ENCODE measurements at places on chromosomes 7 and 10.
A peak's percentile ranks its signal among the peaks of the same experiment; 100 is the strongest.

DNA sequence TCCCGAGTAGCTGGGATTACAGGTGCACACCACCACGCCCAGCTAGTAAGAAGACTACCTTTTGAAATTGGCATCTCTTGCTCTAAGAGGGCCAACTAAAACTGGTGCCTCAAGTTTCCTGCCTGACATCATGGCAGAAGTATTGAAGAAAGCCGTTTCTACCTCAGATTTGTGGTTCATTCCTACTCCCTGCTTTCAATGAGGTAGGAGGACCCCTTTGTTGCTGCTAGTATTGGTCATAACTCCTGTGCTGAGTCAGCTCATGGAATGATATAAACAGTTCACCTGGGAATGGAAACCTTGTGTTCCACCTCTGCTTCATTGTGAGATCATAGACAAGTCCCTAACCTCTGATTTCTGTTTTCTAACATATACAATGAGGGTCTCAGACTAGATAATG, 82.8 kb downstream of the CDK6 start:
- DNase-seq = no peak

- no peak for DNase-seq
Observed at GRCh38 chr10:84521468-84521867, 193.1 kb downstream of the CCSER2 start.

DNA sequence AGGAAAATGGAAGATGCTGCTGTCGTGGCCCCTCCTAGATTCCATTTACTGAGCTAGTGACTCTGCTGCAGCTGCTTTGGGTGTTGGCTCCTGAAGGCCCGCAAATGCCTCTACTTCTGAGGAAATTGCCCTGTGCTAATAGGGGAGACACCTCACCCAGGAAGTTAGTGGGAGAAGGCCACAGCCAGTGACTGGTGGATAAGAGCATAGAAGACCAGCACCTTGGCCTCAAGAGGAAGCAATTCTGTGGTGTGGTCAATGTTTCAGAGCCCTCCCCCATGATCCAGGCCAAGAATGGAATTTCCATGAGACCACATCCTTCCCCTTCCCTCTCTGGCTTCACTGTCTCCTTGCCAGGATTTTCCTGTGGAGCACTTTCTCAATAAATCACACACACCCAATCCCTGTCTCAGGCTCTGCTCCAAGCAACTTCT, 25.0 kb upstream of the FZD1 start:
- DNase-seq = peak; percentile 57

- peak; percentile 64 for DNase-seq
Observed at GRCh38 chr10:124721330-124722045, 22.7 kb downstream of the FAM53B start.

DNA sequence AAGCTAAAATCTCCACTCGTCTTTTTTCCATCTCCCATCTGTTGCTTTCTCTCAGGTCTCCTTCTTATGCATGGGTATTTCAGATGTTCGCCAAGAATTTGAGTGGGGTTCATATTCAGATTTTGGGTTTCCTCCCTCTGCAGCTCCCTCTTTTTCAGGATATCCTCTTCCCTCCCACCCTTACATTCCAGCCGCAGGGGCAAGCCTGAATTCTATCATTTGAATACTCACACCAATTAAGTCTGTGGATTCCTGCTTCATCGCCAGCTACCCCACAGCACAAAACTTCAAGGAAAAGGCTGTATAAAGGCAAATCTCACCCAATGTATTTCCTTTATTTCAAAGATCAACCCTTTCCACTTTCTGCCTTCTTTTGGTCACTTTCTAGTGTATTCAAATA, 41.6 kb upstream of the FOXI2 start:
- DNase-seq = no peak

GRCh38 chr10:95694665-95695064, 938 bp upstream of the TCTN3 start:
- no peak for DNase-seq

DNA sequence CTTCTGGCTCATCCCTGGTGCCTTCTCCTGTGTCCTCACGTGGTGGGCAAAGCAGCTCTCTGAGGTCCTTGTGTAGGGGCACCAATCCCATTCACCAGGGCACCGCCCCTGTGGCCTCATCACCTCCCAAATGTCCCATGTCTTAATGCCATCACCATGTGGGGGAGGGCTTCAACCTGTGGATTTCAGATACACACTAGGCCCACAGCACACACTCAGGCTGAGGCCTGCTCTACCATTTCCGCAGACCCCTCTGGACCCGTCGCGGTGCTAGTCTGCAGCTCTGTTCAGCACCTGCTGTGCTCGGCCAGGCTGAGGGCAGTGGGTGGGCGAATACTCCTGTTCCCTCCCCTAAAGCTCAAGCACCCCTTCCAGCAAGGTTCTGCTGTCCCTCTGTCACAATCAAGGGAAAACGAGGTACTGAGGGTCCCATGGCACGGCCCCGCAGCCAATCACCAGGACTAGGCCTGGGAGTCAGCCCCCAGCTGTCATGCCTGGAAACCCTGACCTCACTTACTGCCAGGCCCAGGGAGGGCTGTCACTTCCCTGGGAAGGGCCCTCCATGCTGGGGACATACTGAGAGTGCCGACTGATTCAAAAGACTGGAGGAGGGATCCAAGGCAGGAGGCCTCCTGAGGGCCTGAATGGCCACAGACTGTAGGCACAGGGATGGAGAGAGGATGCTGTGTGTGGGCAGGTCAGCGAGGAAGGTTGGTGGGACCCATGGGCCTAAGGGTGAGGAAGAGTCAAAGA, 123.8 kb upstream of the RET start:
- DNase-seq = no peak

DNA sequence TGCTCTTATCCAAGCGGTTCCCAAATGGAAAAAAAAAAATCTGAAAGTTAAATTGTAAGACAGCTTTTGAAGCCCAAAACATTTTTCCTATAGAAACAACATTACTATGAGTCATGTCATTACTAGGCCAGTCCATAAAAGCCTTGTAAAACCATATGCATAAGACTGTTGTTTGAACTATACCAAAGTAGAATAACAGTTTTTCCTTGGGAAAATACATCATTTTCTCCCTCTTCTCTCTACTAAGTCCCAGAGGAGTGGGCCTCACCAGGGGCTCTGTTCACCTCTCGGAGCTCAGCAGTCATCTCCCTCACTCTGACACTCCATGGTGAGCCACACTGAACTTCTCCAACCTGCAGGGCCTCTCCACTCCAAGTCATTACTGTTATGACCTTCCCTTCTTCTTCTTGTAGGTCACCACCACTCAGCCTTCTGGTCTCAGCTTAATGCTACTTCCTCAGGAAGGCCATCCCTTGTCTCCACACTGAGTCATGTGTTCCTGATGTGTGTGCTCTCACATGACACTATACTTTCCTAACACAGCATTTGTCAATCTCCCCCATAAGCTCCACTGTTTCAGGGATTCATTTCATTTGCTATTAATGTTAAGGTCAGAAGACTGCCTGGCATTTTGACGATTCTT, 32.5 kb downstream of the ZNF438 start:
- peak; percentile 79 for DNase-seq

DNA sequence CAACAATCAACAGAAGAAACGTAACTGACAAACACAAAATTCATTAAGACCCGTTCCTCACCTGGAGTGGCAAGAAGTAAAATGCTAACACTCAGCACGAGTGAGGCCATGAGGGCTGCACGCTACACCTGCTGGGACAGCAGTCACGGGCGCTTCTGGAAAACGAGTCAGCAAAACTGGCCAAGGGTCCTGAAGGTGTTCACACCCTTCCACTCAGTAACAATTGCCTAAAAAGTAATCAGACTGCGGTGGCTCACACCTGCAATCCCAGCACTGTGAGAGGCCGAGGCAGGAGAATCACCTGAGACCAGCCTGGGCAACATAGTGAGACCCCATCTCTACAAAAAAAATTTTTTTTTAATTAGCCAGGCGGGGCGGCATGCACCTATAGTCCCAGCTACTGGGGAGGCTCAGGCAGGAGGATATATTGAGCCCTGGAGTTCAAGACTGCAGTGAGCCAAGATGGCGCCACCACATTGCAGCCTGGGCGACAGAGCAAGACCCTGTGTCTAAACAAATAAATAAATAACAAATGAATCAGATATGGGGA, 199.1 kb downstream of the MAD1L1 start:
- no peak for DNase-seq

DNA sequence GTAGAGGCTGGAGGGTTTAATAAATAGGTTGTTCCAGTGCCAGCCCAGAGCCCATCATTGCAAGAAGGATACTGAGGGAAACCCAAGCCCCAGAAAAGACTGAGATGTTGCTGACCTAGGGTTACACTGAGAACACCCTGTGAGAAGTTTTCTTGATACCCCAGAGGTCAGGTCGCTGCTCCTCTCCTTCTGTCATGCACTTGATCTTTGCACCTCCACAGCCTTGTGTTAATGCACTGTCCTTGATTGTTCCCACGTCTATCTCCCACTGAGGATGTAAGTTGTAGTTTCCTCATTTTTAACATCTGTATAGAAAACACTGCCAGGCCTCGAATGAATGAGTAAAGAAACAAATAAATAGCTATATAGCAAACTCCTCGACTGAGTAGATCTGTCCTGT, 195.3 kb upstream of the AHR start:
- no peak for DNase-seq

- no peak for DNase-seq
Observed at GRCh38 chr7:84204655-84205054, 10.1 kb upstream of the SEMA3A start.

GRCh38 chr7:55108818-55109217, 90.0 kb downstream of the EGFR start:
- no peak for DNase-seq

- no peak for DNase-seq
Observed at GRCh38 chr10:61978965-61979364, 77.5 kb downstream of the ARID5B start.

GRCh38 chr7:17405786-17406185, 107.3 kb downstream of the AHR start:
- peak; percentile 92 for DNase-seq

DNA sequence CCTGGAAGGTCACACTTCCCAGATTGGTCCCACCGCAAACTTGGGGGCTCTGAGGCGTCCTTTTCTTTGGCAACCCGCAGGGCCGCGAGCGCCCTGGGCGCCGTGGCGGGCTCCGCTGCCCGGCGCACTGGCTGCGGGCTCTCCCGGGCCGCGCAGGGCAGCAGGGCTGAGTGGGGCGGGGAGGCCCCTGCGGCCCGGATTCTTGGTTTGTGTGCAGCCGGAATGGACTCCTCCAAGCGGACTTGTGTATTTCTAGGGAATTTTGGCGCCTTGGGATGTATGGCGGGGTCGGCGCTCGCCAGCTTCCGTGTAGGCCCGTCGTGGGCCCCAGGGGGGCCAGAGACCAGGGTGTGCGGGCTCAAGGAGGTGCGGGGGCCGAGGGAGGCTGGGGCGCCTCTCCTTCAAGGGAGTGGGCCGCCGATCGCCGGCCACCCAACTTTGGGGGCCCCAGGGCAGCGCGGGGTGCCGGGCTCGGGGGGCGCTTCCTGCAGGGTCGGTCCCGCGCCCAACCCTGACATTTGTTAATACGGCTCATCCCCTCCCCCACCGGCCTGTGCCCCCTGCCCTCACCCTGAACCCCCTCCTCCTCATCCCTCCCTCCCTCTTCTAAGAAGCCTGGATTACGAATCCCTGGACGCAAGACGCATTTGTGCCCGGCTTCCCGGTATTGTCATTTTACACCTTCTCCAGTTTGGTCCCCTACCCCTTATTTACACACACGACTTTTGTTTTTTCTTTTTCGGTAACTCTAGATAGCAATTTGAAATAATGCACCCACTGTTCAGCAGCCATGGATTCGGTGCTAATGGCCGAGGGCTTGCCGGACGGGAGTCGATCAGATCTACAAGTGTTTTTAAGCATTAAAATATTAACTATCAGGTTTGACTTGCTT, 2.5 kb downstream of the TCF7L2 start:
- DNase-seq = no peak

- DNase-seq = no peak
Observed at GRCh38 chr7:28815928-28816373, 142.2 kb downstream of the TRIL start.

DNA sequence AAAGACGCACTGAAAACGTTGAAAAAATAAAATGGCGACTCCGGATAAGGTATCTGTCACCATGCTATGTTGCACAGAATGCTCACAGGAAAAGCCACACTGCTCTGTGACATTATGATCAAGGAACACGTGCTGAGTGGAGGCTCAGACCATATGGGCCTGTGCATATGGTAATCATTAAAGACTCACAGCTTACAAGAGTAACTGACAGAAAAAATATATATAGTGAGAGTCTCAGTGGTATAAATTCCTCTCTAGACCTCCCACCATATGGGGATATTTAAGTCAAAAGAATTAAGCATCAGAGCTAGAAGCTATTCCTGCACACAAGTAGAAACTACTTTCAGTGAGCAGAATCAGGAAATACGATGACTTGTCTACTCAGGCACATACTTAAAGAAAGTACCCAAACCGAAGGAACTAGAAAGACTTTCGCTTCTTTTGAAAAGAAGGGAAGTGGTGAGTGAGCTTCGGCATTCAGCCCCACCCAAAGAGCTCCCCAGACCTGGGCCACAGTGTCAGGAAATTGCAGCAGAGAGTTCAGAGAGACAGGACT, 65.1 kb upstream of the MPP7 start:
- no peak for DNase-seq

DNA sequence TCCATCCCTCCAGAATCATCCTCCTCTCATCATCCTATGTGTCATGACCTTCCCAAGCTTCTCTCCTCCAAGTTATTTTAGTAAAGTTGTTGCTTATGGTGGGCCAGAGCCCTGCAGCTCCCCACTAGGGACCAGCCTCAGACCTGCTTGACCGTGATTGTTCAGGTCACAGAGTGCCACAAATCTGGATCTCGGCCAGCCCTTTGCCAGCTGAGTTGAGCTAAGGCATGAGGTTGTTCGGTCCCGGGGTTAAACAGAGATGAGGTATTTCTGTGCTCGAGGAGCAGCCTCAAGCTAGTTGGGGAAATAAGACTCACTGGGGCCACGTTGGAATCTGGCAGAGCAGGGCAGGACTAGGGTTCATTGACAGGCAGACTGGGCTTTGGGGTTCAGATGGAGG, 66.3 kb upstream of the PPIF start:
- no peak for DNase-seq

- no peak for DNase-seq
Observed at GRCh38 chr7:90605055-90605454, 8.9 kb downstream of the CDK14 start.

- DNase-seq = no peak
Observed at GRCh38 chr7:45140827-45141226, 16.8 kb upstream of the RAMP3 start.

- DNase-seq = no peak
Observed at GRCh38 chr7:8296362-8296659, 34.3 kb upstream of the ICA1 start.

- no peak for DNase-seq
Observed at GRCh38 chr7:34552502-34552901, 105.5 kb upstream of the NPSR1 start.

- peak; percentile 73 for DNase-seq
Observed at GRCh38 chr10:80500572-80501380, 36.9 kb upstream of the SH2D4B start.

GRCh38 chr7:133702078-133702477, 425.1 kb upstream of the LRGUK start:
- no peak for DNase-seq

DNA sequence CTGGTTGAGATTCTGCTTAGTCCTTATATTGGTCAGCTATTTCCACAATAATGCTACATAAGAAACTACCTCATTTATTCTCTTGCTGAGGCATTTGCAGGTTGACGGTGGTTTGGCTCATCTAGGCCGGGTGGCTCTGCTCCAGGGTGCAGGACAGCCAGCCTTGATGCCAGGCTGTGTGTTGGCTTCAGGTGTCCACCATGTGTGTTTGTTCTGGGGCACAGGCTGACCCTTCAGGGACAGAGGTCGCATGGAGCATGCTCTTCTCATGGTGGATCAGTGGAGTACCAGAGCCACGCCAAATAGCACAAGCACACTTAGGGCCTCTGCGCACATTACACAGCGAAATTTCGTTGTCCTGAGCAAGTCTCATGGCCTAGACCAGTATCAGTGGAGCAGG, 249.9 kb downstream of the LRMDA start:
- DNase-seq = no peak

GRCh38 chr7:151322906-151323305, 18.7 kb upstream of the NUB1 start:
- no peak for DNase-seq
